Lower leg skin (tissue), 4 donors: ENCODE measurements at places on chromosomes 4 and X.

GRCh38 chr4:38381788-38382187 is 282.2 kb upstream of the KLF3 start:
- no peak for DNase-seq

- no peak for DNase-seq
These were observed 233.0 kb upstream of the SLC7A11 start for GRCh38 chr4:138475116-138475515.

GRCh38 chr4:91502365-91502764 is 801.4 kb upstream of the GRID2 start:
- no peak for DNase-seq

- DNase-seq: no peak
These were observed 155.8 kb downstream of the RBM46 start for GRCh38 chr4:154936873-154937272.

- no peak for DNase-seq
These were observed 26.0 kb upstream of the VSIG1 start for GRCh38 chrX:108018656-108019381.

GRCh38 chr4:68349279-68349648 is 626 bp downstream of the YTHDC1 start:
- no peak for DNase-seq

GRCh38 chr4:166535865-166536264 is 662.8 kb downstream of the TLL1 start:
- DNase-seq: no peak

DNA sequence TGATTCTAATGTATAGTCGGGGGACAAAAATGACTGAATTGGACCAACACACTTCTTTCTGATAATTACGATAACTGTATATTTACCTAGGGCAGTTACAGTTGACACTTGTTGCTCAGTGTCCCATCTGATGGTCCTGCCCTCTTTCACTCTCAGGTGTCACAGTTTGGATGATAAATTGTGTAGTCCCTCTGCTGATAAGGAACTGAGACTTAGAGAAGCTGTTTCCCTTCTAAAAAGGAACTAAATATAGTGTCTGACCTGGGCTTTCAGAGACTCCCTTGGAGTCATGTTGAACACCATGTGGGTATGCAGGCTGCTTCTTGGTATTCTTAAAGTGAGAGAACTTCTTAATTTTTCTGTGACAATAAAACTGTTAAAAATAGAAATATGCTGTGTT is 23.7 kb upstream of the PNPLA4 start:
- DNase-seq: no peak

GRCh38 chrX:100700809-100701208 is 31.1 kb downstream of the SYTL4 start:
- DNase-seq: no peak
